ENCODE measurements at places on chromosomes 2 and 18.

- no peak for DNase-seq
These were observed 242.8 kb downstream of the NEDD4L start for GRCh38 chr18:58286632-58287352.

DNA sequence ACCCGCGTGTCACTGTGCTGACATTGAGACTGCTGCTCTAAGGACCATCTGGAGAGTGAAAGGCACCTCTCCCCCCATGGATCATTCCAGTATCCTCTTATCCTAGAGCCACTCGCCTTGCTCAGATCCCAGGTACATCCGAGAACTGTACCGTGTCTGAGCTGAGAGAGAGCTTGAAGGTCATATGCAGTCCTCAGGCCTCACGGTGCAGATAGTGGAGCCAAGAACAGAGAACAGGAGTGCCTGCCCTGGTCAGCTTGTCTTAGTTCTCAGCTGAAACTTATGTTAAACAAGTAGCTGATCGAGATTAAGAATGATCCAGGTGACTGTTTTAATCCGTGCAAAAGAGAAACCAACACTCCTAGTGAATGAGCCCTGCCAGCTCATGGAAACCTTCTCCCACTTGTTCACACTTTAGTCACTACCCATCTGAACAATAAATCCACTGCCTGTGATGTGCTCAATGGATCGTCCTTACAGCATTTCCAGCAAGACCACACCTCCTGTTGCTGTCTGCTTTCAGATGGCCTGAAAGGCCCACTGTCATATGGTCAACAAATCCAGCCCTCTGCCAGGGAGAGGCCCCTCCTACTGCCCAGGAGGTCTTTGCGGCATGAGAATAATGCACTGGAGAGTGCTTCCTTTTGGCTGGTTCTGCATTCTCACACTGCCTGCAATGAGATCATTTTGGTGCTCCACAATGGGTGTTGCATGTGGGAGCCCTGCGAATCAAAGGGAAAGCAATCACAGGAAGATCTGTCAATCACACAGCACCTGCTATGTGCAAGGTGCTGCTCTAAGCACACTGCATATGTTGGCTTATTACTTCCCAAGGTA lies 43.7 kb upstream of the APCDD1 start:
- no peak for DNase-seq

- no peak for DNase-seq
These were observed 184.2 kb downstream of the PDE1A start for GRCh38 chr2:182242609-182243008.

DNA sequence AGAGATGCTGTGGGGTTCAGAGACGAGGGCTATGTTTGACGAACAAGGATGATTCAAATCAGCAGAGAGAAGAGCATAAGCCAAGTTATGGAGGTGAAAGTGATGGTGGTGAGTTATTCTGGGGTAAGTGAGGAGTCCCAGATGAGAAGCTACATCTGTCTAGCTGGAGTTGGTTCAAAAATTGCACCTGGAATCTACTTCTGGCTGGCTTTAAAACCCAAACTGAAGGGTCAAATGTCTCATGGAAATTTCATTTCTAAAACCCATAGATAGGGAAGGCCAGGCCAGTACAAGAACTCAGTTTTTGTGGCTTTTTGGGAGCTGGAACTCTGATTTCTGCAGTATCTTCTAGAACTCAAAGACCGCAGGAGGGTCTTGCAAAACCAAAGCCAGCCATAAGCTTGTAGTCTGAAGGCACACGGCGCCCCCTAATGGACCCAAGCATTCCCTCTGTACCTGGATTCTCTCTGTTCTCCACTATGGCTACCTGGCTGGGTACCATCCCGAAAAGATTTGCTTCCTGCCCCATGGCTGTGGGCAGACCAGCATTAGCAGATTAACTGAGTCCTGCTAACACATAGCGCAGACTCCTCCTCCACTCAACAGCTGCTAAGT lies 229.1 kb upstream of the SLC14A2 start:
- no peak for DNase-seq

DNA sequence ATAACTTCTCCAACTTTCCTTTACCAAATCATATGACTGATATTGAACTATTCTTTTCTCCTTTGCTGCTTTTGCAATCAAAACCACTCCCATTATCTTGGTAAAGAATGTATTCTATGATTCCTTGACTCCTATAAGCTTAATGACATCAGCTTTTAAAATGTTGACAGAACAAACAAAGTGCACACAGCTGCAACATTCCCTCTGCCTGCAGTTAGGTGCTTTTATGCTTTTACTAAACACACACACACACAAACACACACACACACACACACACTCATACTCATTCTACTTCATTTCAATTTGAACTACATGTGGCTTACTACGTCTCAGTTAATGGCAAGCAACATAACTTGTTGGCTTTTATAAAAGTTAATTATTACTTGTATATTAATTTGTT lies 946.6 kb downstream of the DPP10 start:
- DNase-seq, result no peak

- DNase-seq, result no peak
These were observed 105.8 kb downstream of the WDR7 start for GRCh38 chr18:56756966-56757365.

GRCh38 chr2:68245672-68246071 lies 6.7 kb downstream of the PPP3R1 start:
- DNase-seq, result no peak

DNA sequence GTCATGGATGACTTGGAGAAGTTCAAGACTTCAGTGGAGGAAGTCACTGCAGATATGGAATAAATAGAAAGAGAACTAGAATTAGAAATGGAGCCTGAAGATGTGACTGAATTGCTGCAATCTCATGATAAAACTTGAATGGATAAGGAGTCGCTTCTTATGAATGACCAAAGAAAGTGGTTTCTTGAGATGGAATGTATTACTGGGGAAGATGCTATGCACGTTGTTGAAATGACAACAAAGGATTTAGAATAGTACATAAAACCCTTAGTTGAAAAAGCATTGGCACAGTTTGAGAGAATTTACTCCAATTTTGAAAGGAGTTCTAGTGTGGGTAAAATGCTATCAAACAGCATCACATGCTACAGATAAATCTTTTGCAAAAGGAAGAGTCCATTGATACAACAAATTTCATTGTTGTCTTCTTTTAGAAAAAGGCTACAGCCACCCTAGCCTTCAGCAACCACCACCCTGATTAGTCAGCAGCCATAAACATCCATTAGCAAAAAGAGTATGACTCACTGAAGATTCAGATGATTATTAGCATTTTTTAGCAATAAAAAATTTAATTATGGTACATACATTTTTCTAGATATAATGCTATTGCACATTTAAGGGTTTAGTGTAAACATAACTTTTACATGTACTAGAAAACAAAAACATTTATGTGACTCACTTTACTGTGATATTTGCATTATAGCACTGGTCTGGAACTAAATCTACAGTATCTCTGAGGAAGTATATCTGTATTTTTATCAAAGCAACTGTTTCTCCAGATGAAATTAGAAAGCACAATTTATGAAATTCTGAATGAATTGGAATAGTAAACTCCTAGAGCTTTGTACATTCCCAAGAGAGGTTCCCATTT lies 110.5 kb upstream of the TACR1 start:
- DNase-seq, result no peak

GRCh38 chr18:31814132-31814531 lies 53.5 kb upstream of the SLC25A52 start:
- DNase-seq, result no peak

GRCh38 chr2:205571360-205571959 lies 110.8 kb upstream of the NRP2 start:
- DNase-seq, result no peak

Data from stimulated activated naive CD4-positive, alpha-beta T cell (primary cell).